Retina (tissue), 1 donor: ENCODE measurements at places on chromosomes 7 and 10.

GRCh38 chr7:34061149-34061548 is 155.8 kb downstream of the BMPER start:
- DNase-seq, result no peak

DNA sequence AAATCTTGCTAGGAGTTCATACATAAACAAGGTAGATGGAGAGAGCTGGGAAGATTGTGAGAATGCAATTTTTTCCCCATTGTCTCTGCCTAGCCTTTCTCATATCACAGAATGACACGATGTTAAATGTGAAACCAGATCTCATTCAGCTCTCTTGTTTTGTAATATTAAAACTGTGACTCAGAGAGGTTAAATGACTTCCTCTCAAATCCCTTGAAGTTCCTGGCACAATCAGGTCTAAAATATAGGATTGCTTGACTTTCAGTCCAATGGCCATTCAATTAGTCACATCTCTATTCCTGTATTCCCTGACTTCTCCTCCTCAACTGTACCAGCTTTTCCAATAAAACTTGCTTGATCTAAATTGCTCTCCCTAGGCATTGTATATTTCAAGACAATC is 3.1 kb downstream of the ANKRD22 start:
- no peak for DNase-seq

DNA sequence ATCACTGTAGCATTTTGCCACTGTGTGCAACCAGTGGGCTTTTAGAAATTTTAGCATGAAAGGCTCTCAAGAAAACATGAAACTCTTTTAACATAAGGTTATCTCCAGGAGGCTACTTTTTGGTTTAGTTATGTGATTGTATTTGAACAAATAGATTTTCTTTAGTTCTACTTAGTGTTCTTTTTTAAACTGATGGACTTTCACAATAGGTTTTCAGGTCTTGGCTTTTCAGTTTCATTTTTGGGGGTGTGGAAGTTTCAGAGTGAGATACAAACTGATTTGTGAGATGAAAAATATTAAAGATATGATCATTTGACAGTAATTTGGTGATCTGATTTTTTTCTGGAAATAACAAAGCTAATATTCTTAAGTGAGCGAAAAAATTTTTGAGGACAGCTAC is 344.1 kb downstream of the PHF14 start:
- no peak for DNase-seq

DNA sequence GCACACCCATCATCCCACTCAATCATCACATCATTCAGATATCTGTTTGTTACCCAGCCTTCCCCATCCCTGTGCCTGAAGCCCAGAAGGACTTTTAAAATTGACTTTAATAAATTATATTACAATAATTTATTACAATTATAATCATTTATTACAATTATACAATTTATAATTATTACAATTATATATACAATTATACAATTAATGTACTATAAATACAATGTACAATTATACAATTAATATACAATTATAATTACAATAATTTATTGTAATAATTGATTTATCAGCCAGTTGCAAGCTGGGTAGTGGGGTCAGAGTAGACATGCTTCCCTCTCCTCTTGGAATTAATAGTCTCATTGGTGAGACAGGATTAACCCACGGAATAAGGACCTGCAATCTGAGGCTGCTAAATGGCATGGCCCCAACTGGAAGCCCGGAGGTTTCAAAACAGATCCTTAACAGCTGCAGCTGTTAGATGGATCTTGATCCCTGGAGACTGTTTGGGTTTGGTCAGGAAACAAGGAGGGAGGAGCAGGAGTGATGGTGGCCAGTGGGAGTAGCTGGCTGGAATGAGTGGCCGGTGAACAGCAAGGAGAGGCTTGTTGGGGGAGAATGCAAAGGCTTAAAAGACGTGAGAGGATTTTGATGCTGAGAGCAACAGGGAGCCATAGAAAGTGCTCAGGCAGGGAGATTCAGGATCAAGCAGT is 402.8 kb upstream of the PODXL start:
- DNase-seq, result peak; percentile 44

DNA sequence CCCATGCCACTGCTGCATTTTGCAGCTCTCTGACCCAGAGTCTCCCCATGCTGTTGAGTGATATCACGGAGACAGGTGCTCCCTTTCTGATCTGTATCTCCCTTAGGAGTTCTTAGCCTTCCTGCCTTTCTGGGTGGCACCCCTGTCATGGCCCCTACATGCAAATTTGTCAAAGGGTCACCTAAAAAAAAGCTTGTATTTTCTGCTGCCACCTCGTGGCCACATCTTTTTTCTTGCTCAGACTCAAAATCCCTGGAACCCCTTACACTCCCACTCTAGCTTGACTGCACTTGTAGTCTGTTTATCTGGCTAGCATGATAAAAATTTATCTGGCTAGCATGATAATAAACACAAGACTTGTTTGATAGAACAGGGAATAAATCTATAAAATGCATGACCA is 809.1 kb downstream of the SORCS1 start:
- no peak for DNase-seq

DNA sequence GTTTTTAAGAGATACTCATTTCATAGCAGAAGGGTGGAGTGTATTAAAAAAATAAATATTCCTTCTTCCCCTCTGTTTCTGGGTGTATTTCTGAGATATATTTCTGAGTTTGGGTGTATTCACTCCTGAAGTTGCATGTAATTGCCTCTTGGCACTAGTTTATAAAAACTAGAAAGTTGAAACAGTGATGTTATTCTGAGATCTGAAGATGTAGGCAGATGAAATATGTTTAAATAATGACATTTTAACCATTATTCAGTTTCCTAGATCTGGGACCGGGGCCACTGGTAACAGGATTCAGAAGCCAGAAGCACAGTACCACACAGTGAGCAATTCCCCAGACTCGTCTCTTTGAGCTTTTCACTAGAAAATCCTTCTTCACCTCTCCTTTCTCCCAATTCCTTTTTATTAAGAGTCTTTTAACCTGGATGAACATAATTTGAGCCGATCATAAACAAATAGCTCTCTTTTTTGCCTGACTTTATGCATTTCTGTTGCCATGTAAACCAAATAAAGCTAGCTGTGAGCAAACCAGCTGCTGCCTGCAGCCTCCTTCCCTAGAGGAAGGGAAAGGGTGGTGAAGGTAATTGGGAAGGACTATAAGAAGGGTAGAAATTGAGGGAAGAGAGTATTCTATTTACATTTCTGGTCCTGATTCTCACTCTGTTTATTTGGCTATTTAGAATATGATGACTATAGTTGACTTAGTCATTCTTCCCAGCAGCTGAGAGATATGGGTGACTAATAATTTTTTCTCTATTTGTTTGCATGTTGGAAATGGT is 101.8 kb upstream of the STRIP2 start:
- no peak for DNase-seq

DNA sequence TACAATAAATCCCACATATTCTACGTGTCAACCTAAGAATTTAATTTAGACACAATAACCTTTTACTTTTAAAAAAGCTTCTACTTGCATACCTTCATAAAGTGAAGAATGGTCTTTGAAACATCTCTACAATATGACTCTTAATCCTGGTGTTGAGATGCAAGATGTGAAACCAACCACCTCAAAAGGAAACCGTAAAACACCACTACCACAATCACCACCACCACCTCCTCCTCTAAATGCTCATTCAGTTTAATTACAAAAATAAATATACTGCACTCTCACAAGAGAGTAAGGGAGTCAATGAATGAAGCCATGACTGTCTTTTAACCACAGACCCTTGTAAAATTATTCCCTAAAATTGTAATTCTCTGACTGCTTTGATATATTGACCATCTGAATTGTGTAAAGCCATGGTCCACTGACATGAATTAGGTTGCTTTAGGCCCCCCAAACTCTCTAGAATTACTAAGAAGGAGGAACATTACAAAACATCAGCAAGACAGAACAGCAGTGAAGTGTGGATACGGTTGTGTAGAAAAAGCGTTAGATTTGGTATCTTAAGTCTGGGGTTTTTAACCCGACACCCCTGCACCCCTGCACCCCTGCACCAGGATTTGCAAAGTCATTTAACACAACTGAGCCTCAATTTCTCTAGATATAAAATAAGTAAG is 171.4 kb downstream of the SFMBT2 start:
- no peak for DNase-seq

DNA sequence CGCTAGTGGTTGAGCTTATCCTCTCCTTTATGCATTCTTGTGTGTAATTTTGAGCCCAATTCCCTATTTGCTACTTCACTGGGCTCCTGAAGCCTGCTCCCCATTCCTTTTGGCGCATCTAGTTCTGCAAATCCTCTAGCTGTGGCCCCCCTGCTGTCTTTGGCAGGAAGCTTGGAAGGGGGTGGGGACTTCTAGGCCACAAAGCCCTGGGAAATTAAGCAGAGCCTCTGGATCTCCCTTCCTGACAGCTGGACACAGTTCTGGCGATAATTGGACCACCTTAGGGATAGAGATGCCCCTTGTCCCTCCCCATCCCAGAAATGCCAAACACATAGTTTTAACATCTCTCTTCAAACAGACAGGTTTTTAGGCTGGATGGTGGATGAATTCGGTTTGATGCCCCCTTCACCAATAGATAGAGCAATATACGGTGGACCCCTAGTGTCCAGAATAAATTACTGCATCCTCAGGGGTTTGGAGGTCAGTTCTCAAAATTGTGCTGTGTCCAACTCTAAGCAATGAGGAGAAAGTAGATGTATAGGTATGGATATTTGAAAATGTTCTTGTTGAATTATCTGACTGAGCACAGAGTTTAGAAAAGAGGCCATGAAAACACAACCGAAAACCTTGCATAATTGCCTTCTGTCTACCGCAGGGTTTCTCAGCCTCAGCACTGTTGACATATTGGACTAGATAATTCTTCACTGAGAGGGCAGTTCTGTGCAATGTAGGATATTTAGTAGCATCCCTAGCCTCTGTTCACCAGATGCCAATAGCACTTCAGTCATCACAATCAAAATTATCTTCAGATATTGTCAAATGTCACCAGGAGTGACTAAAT is 75.5 kb downstream of the PAPSS2 start:
- peak; percentile 82 for DNase-seq

GRCh38 chr10:26486990-26487850 is 49.1 kb downstream of the APBB1IP start:
- no peak for DNase-seq

GRCh38 chr10:120076996-120077706 is 184.6 kb downstream of the SEC23IP start:
- peak; percentile 22 for DNase-seq

DNA sequence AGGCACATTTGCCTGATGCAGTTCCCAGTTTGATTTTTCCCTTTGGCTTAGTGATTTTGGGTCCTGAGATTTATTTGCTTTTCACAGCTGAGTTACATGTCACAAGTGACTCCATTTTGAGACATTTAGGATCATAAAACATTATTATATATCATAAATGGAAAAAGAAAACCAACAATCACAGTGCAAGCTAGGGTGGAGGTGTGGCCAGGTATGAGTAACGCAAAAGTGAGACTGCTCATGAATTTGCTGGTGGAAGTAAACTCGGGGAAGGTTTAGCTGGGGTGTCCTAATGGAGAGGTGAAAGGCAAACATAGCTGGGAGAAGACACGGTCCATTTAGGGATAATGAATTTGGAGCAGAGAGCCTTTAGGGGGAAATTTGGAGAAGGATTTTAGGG is 21.7 kb upstream of the UCN3 start:
- DNase-seq, result no peak

DNA sequence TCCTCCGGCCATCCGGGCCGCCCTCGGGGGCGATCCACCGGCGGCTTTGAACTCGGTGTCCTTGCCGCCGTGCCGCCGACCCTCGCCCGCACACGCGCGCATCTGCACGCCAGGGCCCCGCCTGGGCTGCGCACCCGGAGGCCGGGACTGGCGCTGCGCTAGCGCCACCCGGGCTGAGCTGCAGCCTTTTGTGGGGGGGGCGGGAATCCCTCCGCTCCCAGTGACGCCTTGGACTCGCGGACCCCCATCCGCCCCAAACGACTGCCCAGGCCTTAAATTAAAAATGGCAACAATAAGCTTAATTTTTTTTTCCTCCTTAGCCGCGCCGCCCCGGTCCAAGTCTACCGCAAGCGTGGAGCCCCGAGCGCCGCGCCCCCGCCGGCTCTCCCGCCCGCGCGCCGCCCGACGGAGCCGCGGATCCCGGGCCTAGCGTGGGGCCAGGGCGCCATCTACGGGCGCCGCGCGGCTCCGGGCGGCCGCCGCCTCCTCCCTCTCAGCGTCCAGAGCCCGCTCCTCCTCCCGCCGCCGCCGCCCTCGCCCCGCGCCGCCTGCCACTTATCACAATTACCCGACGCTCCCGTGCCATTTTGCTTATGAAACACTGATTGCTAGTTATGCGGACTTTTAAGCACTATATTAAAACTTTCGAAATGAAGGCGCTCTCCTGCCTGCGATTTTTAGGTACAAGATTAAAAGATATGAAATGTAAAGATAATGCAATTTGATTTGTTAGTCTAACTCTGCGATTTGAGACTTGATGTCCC is 7.5 kb upstream of the EBF3 start:
- peak; percentile 86 for DNase-seq

DNA sequence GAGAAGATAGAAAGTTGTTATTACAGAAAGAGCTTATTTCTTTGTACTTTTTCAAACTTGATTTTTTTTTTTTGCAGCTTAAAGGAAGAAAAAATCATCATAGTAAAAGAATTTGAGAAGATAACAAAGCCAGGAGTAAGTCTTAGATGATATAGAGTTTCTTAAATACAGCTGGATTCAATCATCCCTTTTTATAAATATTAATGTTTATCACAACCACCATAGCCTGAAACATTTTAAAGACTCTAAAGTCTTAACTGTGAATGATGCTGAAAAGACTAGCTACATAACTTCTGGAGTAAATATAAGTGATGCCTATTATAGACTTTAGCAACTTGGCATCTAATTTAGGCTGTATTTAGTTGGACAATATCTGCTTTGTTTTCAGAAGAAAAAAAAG is 54.8 kb upstream of the FGL2 start:
- no peak for DNase-seq

DNA sequence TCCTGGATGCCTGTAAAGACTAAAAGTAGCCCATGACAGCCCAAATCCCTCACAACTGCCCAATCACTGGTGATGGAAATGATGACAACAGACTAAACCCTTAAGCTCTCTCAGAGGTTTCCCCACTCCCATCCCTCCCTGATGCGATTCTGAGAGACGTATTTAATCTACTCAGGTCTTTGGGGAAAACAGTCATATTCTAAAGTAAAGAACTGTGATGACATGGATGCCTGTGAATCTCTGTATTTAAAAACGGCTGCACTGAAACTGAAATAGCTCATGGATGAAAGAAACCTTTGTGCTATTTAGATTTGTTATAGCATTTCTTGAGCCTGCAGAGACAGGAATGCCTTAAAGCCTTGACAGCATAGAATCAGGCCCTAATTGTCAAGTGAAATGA is 28.5 kb downstream of the VPS41 start:
- peak; percentile 23 for DNase-seq
